ENCODE measurements at places on chromosomes 3 and 15.

GRCh38 chr3:138124706-138125355 lies 7.4 kb downstream of the A4GNT start:
- DNase-seq: no peak

DNA sequence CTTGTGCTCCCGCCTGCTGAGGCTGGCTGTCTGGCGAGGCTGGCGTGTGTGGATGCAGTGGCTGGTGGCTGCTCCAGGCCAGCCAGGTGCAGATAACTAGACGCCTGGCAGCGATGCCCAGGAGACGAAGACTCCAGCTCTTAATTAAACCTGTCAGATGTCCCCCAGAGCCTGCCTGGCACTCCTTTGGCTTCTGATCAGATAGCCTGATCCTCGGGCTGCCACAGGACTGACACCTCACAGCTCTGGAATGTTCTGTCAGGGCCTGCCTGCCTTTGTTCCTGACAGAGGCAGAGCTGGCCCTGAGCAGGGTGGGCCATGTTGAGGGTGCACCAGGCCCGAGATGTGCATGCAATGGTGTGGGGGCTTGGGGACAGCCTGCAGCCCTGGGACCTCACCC lies 36.5 kb downstream of the PLXNA1 start:
- DNase-seq: no peak

GRCh38 chr15:69392352-69392751 lies 21.8 kb upstream of the KIF23 start:
- no peak for DNase-seq

- DNase-seq: no peak
These were observed 19.8 kb upstream of the NUDT16 start for GRCh38 chr3:131361464-131362421.

DNA sequence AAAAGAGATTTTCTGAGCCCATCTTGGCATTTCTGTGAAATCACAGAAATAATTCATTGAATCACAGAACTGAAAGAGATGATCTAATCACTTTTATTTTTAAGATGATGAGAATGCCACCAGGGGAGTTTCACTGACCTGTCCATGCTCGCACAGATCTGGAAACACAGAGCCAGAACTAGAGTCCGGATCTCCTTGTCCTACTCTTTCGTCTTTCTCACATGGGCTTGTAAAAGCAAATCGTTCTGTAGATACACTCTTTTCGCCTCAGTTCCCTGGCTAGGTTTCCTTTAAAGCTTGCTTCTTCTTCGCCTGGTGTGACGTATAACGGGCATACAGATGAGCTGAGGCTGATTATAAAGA lies 122.5 kb upstream of the SPRED1 start:
- no peak for DNase-seq

DNA sequence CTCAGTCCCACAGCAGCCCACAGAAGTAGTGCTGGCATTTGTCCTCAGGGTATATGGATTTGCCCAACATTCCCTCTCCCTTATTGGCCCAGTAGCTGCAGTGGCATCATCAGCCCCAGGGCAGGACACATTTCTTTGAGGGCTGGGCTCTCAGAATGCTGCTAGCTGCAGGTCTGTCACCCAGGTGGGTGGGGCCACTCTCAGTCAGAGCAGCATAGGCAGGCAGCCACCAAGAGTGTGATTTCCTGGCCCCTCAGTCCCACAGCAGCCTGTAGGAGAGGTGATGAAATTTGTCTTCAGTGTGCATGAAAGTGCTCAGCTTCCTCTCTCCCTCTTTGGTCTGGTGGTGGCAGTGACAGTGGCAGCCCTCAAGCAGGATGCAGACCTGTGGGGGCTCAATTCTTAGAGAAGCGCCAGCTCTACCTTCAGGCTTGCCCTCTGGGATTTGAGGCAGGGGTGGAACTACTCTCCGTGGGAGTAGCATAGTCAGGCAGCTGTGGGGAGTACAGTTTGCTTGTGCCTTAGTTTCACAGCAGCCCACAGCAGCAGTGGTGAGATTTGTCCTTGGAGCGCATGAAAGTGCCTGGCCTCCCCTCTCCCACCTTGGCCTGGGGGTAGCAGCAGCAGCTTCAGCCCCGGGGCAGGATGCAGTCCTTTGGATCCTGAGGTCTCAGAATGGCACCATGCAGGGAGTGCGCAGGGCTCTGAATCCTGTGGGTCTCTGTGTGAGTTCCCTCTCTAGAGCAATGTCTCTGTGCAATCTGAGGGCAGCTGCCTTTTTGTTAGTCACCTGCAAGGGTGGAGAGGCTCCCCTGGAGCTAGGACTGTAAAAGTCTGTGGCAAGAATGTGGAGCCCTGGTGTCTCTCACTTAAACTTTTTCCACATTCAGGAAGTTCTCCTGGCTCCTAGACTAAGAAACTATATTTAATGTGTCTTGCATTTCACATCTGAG lies 1229.1 kb downstream of the ROBO2 start:
- DNase-seq: no peak

- no peak for DNase-seq
These were observed 1481.2 kb upstream of the CADM2 start for GRCh38 chr3:83477563-83477962.

GRCh38 chr15:36632226-36632625 lies 52.8 kb downstream of the CDIN1 start:
- DNase-seq: no peak

DNA sequence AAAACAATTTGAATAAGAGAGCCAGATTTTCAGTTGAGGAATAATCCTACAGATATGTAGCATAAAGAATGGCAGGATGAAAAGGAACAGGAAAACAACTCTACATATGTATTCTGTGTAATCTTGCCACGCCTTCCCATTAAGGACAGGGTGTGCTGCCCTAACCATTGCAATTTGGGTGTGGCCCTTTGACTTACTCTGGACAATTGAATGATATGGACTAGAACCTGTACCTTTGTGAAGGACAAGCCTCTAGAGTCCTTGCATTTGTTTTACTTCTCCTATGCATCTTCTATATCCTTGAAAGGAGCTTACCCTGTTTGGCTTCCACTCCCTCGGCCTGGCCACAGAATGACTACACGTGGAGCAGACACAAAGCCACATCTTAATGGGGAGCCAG lies 1261.6 kb upstream of the GBE1 start:
- DNase-seq: no peak

Data from activated gamma-delta T cell treated with Interleukin-2 at 50 U/mL for 16 hours (primary cell).